ENCODE measurements at places on chromosomes 11 and 22. TPM values are rescaled to one million over a fixed set of nuclear protein-coding genes. Genes with fewer than 3 reads are reported as not detected.

Gene TSPO
- 144 TPM for total RNA-seq

Gene NTM
- 0.10 TPM for total RNA-seq

Gene IL18BP
- total RNA-seq, result 18.2 TPM

Gene PARVA
- total RNA-seq, result 29.1 TPM

Gene MS4A1
- 0.59 TPM for total RNA-seq

Gene SCGB1D4
- total RNA-seq, result not detected

Gene OSM
- not detected for total RNA-seq

Gene TMEM191B
- 3.7 TPM for total RNA-seq

Gene MFRP
- total RNA-seq, result not detected

Gene ASRGL1
- total RNA-seq, result 43.2 TPM

Gene GAL3ST3
- total RNA-seq, result not detected

Gene SLC25A18
- 3.9 TPM for total RNA-seq

Gene C11orf97
- not detected for total RNA-seq

Gene OR5A1
- total RNA-seq, result not detected

Gene KCNQ1
- total RNA-seq, result 1.0 TPM

Gene FSHB
- not detected for total RNA-seq

Gene EIF3L
- total RNA-seq, result 211 TPM

Gene ASCL2
- total RNA-seq, result not detected

Gene PTPN5
- not detected for total RNA-seq

Gene GPHA2
- total RNA-seq, result not detected

Gene MOGAT2
- 0.08 TPM for total RNA-seq

Gene GGA1
- total RNA-seq, result 45.4 TPM

Gene TRMU
- 48.8 TPM for total RNA-seq

Gene RASGRP2
- total RNA-seq, result 3.7 TPM

Gene DCHS1
- 2.2 TPM for total RNA-seq

Gene SEPTIN3
- 3.9 TPM for total RNA-seq

Gene RTN4R
- 16.3 TPM for total RNA-seq

Gene ANGPTL5
- total RNA-seq, result not detected

Gene TUBA8
- total RNA-seq, result 1.3 TPM

Gene MYEOV
- 69.8 TPM for total RNA-seq

Gene GNG3
- total RNA-seq, result not detected

Gene APIP
- total RNA-seq, result 42.6 TPM

Gene FJX1
- 31.1 TPM for total RNA-seq

Gene PCNX3
- 74.5 TPM for total RNA-seq

Gene KDM4E
- total RNA-seq, result not detected

Gene UCP3
- 0.46 TPM for total RNA-seq

Gene MGAT3
- 0.57 TPM for total RNA-seq

Gene PITPNB
- 67.0 TPM for total RNA-seq

Gene OR51I1
- not detected for total RNA-seq

Data from Panc1 (cell line).